RPMI8226 (cell line): ENCODE measurements at places on chromosomes 5 and 9.

DNA sequence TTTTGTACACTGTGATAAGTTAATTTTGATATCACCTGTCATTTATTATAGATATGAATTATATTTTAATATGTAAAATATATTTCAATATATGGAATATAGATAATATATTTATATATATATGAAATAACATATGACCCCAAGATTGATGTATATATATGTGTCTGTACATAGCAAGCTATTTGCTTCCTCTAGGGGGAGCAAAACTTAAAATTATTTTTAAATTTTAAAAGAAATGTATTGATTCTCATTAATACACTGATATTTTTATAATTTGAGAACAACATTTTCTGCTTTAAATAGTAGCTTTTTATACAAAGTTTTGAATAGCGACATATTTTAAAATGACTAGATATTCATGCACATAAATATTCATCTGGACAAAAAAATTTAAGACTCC, 272.0 kb downstream of the DMRTA1 start:
- no peak for DNase-seq

- no peak for DNase-seq
These were observed 76.4 kb downstream of the EHMT1 start for GRCh38 chr9:137694962-137695875.

DNA sequence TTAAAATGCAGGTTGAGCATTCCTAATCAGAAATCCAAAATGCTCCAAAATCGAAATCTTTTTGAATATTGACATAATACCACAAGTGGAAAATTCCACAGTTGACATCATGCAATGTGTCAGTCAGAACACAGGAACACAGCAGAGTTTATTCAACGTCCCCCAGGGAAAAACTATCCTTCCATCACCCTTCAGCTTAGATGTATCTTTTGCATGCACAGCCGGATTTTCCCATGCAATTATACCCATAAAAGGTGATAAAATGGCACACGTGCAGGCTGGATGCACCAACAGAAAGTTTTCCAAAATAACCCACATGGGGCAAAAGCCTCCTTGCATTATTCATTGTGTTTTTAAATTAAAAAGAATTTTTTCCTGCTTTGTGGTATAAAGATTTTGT, 71.2 kb downstream of the RAB24 start:
- DNase-seq, result no peak

DNA sequence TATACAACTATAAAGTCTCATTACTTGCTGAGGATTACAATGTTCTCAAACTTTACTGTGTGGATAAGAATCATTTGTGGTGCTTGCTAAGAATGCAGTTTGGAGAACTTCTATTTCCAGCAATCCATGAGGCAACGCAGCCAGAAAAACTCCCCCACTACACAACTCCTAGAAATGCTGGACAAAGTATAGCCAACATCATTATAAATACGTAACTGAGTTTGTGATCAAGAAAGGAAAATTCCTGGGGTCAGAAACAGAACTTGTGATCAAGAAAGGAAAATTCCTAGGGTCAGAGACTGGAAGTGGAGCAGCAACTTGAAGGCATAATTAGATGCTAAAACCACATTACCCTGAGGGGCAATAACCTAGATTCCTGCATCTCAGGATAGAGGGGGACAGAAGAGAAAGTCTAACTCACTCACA, 81.1 kb downstream of the MAT2B start:
- no peak for DNase-seq

DNA sequence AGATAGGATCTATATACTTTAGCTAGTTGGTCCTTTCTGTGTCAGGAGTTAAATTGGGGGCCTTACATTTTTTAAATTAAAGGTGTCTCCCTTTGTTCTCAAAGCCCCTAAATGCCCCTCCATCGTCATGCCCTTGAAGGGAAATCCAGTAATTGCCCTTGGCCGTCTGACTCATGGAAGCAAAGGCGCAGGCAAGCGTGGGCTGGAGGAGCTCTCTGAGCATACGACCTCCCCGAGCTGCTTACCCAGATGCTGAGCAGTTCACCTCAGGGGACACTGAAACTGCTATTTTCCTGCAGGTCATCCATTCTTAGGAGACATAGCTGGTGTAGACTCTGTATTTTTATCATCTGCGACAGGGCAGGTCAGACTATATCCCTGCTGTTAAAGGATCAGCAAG, 23.0 kb downstream of the PCSK1 start:
- DNase-seq, result no peak
